WTC11 (cell line): ENCODE measurements at places on chromosomes 7 and 10. TPM values are rescaled to one million over a fixed set of nuclear protein-coding genes. Genes with fewer than 3 reads are reported as not detected.
A peak's percentile ranks its signal among the peaks of the same experiment; 100 is the strongest.

- no peak for DNase-seq
Observed at GRCh38 chr7:54728411-54728810, 30.6 kb downstream of the SEC61G start.

- DNase-seq: peak; percentile 30
Observed at GRCh38 chr10:91883549-91884444, 25.5 kb downstream of the FGFBP3 start.

DNA sequence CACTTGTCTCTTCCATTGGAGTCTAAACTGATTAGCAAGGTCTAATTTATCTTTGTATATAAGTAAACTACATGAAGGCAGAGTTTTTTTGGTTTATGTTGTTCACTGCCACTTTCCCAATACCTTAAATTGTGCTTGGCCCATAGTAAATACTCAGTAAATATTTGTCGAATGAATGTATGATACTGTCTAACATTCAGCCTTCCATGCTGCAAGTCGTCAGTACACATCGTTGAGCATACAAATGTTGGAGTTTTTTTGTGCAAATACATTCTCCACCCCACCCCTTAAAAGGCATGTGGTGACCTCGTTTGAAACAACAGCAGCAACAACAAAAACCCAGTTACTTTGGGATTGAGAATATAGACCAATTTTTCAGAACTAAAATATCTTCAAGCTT lies 17.4 kb upstream of the IGF2BP3 start:
- DNase-seq: no peak

SAP25 gene
- total RNA-seq: 9.3 to 11.7 TPM (median 9.7 TPM) in 3 replicates
